Epithelial cell of proximal tubule (primary cell): ENCODE measurements at places on chromosomes 3 and 15.

DNA sequence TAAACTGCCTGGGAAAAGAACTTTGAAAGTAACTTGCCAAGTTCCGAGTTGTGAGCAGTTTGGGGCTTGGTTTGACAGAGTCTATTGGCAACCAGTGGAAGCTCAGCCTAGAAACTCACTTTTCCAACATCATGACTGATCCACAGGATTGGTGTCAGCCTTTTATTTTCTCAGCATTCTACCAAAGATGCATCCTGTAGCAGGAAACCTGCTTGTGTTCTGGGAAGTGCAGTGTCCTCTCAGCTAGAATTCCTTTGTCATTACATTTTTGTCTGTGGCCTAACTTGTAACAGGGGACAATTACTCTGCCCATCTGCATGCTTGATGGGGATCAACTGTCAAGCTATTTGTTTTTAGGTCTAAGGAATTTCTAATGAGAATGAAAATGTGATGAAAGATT lies 116.7 kb upstream of the LMOD3 start:
- DNase-seq: no peak

- DNase-seq: no peak
Observed at GRCh38 chr3:16318176-16318575, 53.2 kb downstream of the OXNAD1 start.

GRCh38 chr3:141356046-141356445 lies 12.3 kb upstream of the ZBTB38 start:
- DNase-seq: no peak

GRCh38 chr3:144036498-144036897 lies 64.9 kb downstream of the DIPK2A start:
- no peak for DNase-seq

GRCh38 chr3:20701641-20702040 lies 515.6 kb upstream of the SGO1 start:
- no peak for DNase-seq

- no peak for DNase-seq
Observed at GRCh38 chr3:188915127-188915526, 256.6 kb upstream of the TPRG1 start.

GRCh38 chr15:37072181-37072580 lies 28.2 kb downstream of the MEIS2 start:
- DNase-seq: no peak

DNA sequence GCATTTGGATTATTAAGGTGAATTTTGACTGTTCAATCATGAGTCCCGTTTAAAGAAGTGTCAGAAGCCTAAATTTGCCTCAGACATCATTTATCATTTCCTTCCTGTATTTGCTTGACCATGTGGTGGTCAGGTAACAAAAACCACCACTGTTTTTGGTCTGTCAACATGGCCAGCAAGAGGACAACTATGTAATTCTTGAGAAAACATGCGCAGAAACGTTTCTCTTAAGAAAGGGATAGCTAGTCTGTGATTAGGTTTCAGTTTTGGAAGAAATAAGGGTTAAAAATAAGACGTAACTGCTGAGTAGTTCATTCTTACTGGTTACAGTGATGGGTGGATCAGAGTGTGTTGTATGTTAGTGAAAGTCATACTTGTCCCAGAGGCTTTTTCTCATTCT lies 204.5 kb downstream of the AKAP13 start:
- DNase-seq: no peak

DNA sequence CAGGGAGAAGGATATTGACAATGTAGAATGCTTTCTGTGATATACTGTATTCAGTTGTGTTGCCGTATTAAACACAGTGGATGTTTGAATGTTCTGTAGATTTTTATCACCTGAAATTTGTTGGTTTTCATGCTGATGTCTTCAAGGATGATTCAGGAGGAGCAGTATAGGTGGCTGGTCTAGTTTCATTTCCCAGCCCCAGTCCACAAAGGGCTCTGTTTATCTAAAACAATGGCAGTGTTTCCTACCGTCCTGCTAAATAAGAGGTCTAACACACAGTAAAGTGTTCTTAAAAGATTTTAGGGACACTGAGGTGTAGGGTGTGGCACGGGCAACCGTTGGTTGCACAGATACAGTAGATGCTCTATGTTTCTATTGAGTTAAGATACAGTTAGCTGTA lies 26.0 kb downstream of the NEO1 start:
- no peak for DNase-seq

GRCh38 chr15:94230883-94231722 lies at the start of gene MCTP2:
Gene MCTP2 (plus strand): TSS chr15:94231561. CDS start chr15:94298266, 66,705 bp downstream.
- peak; percentile 76 for DNase-seq

GRCh38 chr15:91649016-91649415 lies 204.5 kb upstream of the SLCO3A1 start:
- no peak for DNase-seq

DNA sequence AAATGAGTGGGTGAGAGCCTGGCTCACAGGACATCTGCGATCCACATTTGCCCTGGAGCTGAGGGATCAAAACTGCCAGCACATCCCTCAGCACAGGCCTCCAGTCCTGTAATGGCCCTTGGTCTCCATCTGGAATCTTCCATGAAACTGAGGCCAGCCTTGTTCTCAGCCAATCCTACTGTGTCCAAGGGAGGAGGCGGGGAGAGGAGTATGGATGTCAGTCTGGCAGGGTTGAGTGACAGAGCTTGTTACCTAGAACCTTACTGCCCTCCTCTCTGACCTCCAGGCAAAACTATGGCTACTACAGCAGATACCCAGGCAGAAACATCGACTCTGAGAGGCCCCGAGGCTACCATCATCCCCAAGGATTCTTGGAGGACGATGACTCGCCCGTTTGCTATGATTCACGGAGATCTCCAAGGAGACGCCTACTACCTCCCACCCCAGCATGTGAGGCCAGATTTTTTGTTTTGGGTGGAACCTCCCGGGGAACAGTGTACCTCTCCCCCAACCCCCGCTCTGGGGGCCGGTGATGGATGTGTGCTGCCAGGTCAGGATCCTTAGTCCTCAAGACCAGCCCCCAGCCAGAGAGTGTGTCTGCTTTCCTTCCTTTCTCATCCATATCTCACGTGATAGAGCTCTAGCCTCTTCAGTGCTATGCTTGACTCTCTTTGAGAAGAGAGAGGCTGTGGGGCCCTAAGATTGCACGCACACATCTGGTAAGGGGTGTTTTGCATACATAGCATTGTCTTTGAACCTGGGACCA lies 41.3 kb downstream of the CHDH start:
- no peak for DNase-seq

DNA sequence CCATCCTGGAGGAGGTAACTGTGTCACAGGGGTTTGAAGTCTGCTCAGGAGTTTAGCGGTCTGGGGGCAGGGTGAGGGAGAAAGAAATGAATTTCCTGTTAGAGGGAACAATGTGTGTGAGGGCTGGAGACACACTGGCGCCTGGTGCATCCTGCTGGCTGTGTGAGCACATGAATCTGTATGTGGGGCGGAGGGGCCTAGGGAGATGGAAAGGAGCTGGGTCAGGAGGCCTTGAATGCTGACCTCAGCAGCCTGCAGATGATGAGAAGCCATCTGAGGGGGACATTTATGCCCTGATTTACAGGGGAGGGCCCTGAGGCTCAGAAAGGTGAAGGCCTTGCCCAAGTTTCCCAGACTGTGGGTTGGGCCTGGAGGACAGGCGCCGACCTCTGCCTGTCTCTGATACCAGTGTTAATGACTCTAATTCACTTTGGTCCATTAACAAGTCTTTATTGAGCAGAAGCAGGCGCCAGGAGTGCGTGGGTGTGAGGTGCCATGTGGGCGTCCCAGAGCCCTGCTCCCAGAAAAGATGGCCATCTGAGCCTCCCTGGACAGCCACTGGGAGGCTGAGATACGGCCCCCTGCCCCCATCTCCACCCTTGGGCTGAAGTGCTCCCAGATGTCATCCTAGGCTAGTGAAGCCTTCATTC lies 34.8 kb downstream of the LINGO1 start:
- DNase-seq: no peak

DNA sequence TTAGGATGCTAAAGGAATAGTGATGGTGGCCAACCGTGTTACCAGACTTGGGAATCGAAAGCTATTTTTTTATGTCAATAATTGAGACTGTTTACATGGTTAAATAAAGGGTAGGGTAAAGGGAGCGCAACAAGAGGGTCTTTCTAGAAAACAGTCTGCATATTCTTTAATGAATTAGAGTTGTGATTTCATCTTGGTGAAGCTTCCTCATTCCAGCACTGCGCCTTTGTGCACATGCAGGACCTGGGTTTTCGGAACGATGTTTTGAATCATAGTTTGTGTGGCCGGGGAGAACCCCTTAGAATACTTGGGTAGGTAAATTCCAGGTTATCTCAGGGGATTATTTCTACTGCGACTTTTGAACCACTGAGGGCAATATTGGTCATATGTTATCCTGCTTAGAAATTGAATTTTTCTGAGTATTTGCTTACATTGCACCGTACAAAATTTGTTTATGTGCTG lies 1.3 kb downstream of the PIK3CA start:
- no peak for DNase-seq

GRCh38 chr15:38103564-38103963 lies 149.1 kb upstream of the SPRED1 start:
- no peak for DNase-seq

- DNase-seq: no peak
Observed at GRCh38 chr3:105527535-105527934, 160.8 kb downstream of the ALCAM start.

DNA sequence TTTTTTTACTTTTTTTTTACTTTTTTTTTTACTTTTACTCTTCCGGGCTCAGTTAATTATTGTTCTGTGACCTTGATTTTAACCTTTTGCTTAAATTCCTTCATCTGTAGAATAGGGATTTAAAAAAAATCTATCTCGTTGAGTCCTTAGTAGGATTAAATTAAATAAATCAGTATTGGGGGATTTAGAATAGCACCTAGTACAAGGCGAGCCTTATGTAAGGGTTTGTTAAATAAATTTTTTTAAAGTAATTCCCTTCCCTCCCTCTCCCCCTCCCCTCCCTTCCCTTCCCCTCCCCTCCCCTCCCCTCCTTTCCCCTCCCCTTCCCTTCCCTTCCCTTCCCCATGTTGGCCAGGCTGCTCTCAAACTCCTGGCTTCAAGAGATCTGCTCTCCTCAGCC lies 287.2 kb upstream of the KCNH8 start:
- DNase-seq: no peak

DNA sequence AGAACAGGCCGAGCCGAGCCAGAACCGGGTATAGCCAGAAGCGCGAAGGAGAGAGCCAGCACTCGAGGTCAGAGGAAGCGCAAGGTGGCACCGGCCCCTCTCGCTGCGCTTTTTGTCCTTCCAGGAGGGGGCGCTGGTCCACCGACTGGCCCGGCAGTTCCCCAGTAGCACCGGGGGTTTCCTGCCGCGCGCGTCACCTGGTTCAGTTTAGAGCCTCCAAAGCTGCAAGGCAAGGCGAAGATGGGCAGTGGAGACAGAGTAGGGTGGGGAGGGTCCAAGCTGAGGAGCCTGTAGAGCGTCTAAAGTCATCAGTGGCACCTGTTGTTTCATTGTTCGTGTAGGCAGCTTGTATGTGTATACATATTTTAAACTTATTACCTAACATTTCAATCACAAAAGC lies 7.6 kb upstream of the NR2E3 start:
- no peak for DNase-seq

GRCh38 chr15:63186065-63186464 lies 3.3 kb upstream of the RAB8B start:
- DNase-seq: no peak

DNA sequence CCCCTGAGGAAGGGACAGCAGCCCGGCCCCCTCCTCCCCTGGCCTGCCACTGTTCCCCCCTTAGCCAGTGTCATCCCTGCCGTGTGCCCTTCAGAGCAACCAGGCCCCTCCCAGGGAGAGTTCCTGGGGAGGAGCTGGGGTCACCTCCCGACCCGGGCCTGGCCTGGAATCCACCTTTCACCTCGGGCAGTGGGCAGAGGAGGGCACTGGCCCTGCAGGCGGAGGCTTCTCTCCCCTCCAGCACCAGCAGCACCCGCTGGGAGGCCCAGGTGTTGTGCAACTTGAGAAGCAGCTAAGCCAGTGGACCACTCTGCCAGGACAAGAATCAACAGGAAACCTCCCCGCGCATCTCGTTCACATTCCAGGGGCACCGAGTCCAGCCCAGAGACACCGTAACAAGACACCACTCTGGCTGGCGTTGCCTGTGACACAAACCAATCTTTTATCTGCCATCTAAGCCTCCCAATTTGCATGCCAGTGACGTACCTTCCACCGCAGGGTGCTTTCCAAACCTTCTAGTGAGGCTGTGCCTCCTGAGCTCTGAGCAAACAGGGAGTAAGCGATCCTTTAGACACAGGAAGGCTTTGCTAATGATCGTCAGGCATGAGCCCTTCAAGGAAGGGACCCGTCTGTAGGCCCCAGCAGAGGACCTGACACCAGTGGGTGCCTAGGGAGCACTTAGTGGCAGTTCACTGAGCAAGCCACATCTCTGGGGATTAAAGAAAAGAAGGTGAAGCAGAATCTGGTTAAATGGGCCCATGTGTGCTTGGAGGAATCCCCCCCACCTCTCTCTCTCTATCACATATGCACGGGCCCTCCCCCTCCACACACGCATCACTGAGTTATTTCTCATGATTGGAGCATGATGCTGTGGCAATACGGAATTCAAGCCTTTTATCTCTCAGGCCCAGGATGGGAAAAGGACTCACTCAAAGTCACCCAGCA lies 98.9 kb upstream of the TLE3 start:
- no peak for DNase-seq

DNA sequence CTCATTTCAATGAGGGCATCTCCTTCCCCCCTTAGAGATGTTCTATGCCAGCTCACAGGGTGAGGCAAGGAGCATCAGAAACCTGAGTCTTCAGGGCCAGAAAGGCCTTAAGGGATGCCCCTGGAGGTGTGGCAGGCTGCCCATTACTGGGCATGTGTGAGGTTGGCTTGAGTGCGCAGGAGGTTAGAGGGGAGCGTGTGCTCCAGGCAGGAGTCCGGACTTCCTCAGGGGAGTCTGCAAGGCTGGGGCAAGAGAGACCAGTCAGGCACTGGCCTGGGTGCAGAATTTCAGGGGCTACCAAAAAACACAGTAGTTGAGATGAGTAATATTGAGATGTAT lies 1.9 kb downstream of the LOXL1 start:
- DNase-seq: no peak

DNA sequence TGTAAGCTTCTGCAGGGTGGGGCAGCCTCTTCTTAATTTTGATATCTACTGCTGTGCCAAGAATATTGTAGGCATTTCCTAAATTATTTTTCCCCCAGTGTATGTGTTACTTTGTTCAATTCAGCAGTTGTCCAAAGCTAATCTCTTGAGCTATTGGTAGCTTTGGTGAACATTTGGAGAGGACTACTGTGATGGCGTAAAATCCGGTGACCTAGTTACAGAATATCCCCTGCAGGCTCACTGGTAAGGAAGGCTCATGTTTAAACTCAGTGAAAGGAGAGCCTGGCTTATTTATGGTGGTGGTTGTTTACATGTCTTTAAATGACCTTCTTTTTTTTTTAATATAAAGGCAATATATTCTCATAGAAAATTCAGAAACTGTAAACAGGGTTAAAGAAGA lies 105.6 kb downstream of the LPP start:
- no peak for DNase-seq

DNA sequence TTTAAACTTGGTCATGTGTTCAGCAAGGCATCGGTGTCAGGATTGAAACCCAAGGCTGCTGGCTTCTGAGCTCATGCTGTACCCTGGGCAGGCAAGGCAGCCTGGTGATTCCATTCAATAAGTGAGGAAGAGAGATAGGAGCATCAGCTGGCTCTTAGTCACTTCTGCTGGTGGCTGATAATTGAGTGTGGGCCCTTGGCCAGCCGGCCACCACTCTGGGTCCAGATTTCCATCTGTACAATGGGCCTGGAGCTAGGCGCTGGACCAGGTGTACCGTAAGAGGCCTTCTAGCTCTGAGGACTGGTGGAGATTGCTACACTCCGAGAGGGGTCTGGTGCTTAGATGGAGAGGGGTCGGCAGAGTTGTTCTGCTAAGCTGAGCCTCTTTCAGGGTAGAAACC lies 4.3 kb downstream of the CD276 start:
- no peak for DNase-seq

- no peak for DNase-seq
Observed at GRCh38 chr15:67744331-67745072, 80.8 kb upstream of the SKOR1 start.
